ENCODE measurements at places on chromosomes 13 and 19.

DNA sequence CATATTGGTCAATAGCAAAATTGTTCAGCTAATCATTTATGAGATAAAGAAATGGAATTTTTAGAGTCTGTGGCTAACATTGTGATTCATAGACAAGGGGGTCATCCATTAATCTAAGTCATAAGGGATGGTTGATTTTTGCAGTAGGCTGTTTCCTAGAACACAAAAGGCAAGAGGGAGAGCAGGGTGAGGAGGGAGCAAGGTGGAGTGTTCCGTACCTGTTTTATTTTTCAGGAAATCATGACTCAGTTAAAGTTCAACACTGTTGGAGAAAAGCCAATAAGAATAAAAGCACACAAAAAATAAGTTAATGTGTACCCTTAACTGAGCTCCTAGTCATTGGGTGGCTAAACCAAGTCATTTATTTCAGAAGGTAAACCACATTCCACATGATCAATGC lies 512.4 kb upstream of the ATXN8OS start:
- DNase-seq = no peak

GRCh38 chr19:45222724-45223123 lies 22.5 kb downstream of the EXOC3L2 start:
- DNase-seq = no peak

GRCh38 chr19:46788262-46788967 lies at the start of gene SLC1A5:
TSS of gene SLC1A5 (minus strand) at chr19:46788594. CDS start at chr19:46787965, 629 bp downstream.
- peak; percentile 97 for DNase-seq

DNA sequence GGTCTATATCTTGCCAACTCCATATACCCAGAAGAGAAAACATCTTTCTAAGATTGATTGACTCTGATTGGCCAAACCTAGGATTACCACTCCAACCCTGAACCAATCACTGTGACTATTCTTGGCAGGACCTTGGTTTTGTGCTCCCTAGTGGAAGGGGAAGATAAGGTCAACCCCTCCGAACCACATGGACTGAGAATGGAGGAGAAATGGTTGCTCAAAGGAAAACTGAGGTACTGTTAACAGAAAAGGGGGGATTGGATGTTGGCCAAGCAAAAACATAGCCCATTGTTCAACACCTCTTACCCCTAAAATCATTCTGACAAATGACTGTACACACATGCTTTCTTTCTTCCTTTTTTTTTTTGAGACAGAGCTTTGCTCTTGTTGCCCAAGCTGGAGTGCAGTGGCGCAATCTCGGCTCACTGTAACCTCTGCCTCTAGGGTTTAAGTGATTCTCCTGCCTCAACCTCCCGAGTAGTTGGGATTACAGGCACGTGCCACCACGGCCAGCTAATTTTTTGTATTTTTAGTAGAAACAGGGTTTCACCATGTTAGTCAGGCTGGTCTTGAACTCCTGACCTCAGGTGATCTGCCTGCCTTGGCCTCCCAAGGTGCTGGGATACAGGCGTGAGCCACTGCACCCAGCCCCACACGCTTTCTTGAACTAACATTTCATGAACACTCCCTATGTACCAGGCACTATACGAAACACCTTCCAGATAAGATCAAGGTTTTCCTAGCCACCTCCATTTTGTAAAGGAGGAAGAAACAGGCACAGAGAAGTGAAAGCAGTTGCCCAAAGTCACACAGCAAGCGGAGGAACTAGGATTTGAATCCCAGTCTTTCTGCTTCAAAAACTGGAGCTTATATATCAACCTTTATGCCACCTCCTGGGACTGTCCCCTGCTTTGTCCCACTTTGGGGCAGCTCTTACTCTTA lies 6.5 kb downstream of the MEIOSIN start:
- DNase-seq = no peak

GRCh38 chr19:16285769-16286498 lies 38.7 kb upstream of the KLF2 start:
- DNase-seq = no peak

GRCh38 chr19:10756371-10756770 lies 38.5 kb downstream of the DNM2 start:
- DNase-seq = no peak

DNA sequence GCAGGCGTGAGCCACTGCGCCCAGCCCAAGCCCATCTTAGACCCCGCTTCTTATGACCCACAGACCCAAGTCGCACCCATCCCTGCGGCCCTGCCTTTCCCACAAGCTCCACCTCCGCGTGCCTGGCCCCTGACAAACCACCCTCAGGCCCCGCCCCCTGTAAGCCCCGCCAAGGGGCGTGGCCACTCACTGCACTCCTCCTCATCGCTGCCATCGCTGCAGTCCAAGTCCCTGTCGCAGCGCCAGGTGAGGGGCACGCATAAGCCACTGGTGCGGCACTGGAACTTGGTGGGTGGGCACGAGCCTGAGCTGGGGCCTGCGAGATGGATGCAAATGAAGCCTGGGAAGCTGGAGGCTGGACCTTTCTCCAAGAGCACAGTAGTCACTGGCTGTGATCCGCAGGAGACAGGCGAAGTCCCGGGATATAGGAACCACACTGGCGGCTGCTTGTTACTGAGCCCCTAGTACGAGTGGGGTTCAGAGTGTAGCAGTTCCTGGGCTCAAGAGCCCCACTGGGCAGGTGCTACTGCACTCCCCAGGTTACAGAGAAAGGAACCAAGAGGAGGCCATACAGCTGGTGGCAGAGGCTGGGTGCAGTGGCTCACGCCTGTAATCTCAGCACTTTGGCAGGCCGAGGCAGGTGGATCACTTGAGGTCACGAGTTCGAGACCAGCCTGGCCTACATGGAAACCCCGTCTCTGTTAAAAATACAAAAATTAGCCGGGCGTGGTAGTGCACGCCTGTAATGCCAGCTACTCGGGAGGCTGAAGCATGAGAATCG lies 3.1 kb downstream of the CD320 start:
- no peak for DNase-seq

GRCh38 chr13:103640606-103641005 lies 574.4 kb upstream of the SLC10A2 start:
- DNase-seq = no peak

DNA sequence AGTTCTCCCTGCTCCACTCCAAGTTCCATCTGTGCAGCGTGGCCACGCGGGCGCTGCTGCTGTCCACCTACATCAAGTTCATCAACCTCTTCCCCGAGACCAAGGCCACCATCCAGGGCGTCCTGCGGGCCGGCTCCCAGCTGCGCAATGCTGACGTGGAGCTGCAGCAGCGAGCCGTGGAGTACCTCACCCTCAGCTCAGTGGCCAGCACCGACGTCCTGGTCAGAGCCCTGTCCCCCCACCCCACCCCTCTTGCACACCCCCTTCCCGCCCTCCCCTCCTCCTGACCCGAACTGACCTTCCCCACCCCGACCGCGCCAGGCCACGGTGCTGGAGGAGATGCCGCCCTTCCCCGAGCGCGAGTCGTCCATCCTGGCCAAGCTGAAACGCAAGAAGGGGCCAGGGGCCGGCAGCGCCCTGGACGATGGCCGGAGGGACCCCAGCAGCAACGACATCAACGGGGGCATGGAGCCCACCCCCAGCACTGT lies 11.6 kb downstream of the FUZ start:
- DNase-seq = no peak

- peak; percentile 81 for DNase-seq
Observed at GRCh38 chr13:60397704-60398378, 821 bp downstream of the TDRD3 start.

DNA sequence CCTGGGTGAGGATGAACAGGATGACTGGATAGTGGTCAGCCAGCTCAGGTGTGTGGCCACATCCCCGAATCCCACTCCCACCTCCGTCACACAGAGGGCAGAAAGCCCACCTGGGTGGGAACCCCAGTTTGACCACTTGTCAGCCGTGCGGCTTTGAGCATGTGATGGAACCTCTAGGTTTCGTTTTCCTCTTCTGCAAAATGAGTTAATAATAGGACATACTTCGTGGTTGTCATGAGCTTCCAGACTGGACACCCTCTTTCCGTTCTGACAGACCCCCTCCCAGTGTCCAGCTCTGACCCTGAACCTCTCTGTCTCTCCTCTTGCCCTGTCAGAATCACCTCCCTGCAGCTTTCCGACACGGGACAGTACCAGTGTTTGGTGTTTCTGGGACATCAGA lies 1.8 kb downstream of the AXL start:
- DNase-seq = no peak

- DNase-seq = peak; percentile 61
Observed at GRCh38 chr19:50252111-50252886, 48.9 kb downstream of the MYH14 start.

GRCh38 chr19:5707576-5708575 lies 12.1 kb downstream of the LONP1 start:
- peak; percentile 30 for DNase-seq

DNA sequence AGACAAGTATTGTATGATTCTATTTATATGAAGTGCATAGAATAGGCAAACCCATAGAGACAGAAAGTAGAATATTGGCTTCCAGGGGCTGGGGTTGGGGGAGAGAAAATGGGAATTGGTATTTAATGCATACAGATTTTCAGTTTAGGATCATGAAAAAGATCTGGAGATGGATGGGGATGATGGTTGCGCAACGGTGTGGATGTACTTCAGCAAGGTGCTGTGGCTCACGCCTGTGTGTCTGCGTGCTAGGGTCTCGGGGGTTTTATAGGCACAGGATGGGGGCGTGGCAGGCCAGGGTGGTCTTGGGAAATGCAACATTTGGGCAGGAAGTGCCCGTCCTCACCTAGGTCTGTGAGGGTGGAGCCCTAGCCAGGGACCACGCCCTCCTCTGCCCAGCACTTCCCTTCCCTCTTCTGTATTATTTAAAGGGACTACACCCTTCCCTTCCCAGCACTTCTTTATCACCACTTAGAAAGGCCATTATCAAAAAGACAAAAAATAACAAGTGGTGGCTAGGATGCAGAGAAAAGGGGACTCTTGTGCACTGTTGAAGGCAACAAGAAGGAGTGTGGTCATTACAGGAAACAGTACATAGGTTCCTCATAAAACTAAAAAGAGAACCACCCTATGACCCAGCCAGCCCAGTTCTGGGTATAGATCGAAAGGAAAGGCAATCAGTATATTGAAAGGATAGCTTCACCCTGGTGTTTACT lies 29.0 kb downstream of the LILRB4 start:
- DNase-seq = no peak

DNA sequence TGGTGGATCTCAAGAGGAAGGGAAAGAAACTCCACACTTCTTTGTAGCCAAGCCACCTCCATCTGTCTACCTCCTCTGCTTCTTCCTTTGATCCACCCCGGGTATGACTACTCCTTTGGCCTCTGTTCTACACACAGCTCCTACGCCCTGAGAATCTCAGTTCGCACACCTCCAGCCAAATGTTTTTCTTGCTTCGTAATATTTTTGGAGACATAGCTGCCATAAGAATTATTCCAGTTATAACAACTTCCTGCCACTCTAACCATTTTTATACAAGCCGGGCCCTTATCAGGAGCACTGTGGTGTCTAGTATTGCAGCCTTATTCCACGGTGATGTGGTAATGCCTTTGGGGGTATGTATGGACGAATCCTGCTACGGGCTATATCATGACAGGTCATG lies 126.7 kb downstream of the STARD13 start:
- no peak for DNase-seq

GRCh38 chr19:14166999-14167575 lies 30.7 kb upstream of the ASF1B start:
- no peak for DNase-seq

- DNase-seq = no peak
Observed at GRCh38 chr19:43807651-43808050, 5.4 kb upstream of the LYPD5 start.

GRCh38 chr13:66675620-66676019 lies 554.5 kb downstream of the PCDH9 start:
- no peak for DNase-seq

- peak; percentile 59 for DNase-seq
Observed at GRCh38 chr19:41928221-41928683, at the start of gene ERFL. TSS of gene ERFL (minus strand) at chr19:41928449. CDS start at chr19:41912919, 15,530 bp downstream.

GRCh38 chr13:114013336-114013735 lies 39.5 kb upstream of the C13orf46 start:
- DNase-seq = no peak

- no peak for DNase-seq
Observed at GRCh38 chr13:33307843-33308242, 22.3 kb upstream of the STARD13 start.

- DNase-seq = no peak
Observed at GRCh38 chr13:61927648-61928047, 512.0 kb upstream of the PCDH20 start.

DNA sequence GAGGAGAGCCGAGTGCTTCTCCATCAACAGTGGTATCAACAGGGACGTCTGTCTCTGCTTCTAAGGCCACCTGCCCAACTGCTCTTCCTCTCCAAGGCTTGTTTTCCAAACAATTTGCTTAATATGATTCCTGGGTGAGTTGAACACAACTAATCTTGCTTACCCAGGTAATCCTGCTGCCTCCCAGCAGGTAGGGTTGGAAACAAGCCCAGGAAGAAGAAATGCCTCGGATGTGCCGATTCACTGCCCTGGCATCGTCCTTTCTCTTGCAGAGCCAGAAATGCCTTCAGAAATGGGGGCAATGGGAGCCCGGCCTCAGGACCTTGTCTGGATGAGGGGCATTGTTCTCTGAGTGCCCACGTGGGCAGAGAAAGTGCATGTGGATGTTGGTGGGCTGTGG lies 51.9 kb upstream of the C1QTNF9B start:
- no peak for DNase-seq

GRCh38 chr13:19955873-19956559 lies 2.5 kb upstream of the ZMYM2 start:
- DNase-seq = no peak

GRCh38 chr19:55348317-55349034 lies 6.0 kb downstream of the COX6B2 start:
- no peak for DNase-seq

DNA sequence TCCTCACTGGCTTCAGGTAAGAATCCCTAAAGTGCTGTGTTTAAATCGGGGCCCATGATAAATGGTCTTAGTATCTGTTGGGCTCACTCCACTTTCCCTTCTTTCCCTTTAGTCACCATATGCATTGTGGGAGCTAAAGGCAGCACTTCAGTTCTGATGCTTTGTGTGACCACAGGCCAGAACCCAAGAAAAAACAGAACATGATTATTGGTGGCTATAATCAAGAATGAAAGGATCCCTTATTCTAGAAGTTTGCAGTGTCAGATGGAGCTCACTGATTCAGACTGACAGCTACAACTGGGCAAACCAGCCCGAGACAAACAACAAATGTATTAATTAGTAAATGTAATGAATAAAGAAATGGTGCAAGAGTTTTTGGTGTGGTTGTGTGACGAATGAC lies 57.3 kb upstream of the POMP start:
- DNase-seq = no peak

- no peak for DNase-seq
Observed at GRCh38 chr19:3131168-3131567, 4.7 kb upstream of the GNA15 start.

GRCh38 chr19:18532168-18532890 lies 10.5 kb upstream of the ELL start:
- no peak for DNase-seq
